SJCRH30 (cell line): ENCODE measurements at places on chromosomes 1 and 21. TPM values are rescaled to one million over a fixed set of nuclear protein-coding genes. Genes with fewer than 3 reads are reported as not detected.

CHI3L1 gene
- total RNA-seq, result not detected in 2 replicates

WDR64 gene
- not detected in 2 replicates for total RNA-seq

CELA3B gene
- total RNA-seq, result not detected in 2 replicates

IGSF5 gene
- 2.9 and 4.1 TPM in 2 replicates for total RNA-seq

MPL gene
- total RNA-seq, result not detected in 2 replicates

RAB25 gene
- not detected in 2 replicates for total RNA-seq

GORAB gene
- total RNA-seq, result 9.0 and 10.9 TPM in 2 replicates

PAPPA2 gene
- total RNA-seq, result 0.04 and 0.05 TPM in 2 replicates

APOBEC4 gene
- not detected in 2 replicates for total RNA-seq

SHE gene
- total RNA-seq, result 0.02 TPM in 1 of 2 replicates, not detected in the other

GUCA2A gene
- total RNA-seq, result not detected in 2 replicates

UBE2U gene
- total RNA-seq, result not detected in 2 replicates

TTC34 gene
- 0.33 and 0.38 TPM in 2 replicates for total RNA-seq

CRYAA gene
- not detected in 2 replicates for total RNA-seq

ECM1 gene
- total RNA-seq, result 5.0 TPM in 2 replicates

OR6K2 gene
- total RNA-seq, result not detected in 2 replicates

NKAIN1 gene
- 20.2 and 20.9 TPM in 2 replicates for total RNA-seq

KCNE2 gene
- 0.12 TPM in 1 of 2 replicates, not detected in the other for total RNA-seq

CELA2A gene
- total RNA-seq, result 0.55 TPM in 1 of 2 replicates, not detected in the other

MRAP gene
- total RNA-seq, result not detected in 2 replicates

CD1B gene
- total RNA-seq, result 0.13 TPM in 1 of 2 replicates, not detected in the other

PGLYRP3 gene
- not detected in 2 replicates for total RNA-seq

IL20 gene
- not detected in 2 replicates for total RNA-seq

NR0B2 gene
- not detected in 2 replicates for total RNA-seq

OR10J5 gene
- not detected in 2 replicates for total RNA-seq

NOS1AP gene
- total RNA-seq, result 0.51 and 0.66 TPM in 2 replicates

BRDT gene
- not detected in 2 replicates for total RNA-seq

HSPA13 gene
- 91.1 and 92.1 TPM in 2 replicates for total RNA-seq
